Breast epithelium (tissue), 4 donors: ENCODE measurements at places on chromosomes 4 and X.

DNA sequence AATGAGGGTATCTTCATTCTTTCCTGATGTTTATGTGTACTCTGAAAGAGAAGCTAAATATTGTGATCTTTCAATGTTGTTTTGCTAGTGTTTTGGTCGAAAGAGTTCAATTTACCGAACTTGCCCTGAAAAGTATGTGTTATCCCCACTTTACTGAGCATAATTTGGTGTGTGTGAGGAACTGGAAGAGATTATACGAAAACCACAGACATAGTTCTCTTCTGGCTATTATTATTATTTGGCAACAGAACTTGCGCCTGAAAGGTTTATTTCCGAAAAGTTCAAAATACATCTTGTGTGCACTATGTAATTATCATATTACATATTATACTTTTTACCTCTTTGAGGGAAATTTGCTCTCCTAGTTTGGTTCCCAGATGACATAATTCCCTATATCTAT lies 232.5 kb upstream of the INTU start:
- DNase-seq = no peak
- no peaks in the 10 kb centered on the region for H3K4me1 ChIP-seq
- no peaks in the 10 kb centered on the region for H3K27me3 ChIP-seq
- no peak overlapping the region for H3K27ac ChIP-seq

- H3K27me3 ChIP-seq = no peaks in the 10 kb centered on the region
- H3K27ac ChIP-seq = no peak overlapping the region
These were observed 1495.5 kb downstream of the PCDH18 start for GRCh38 chr4:136036744-136037143.

GRCh38 chr4:153166716-153167501 lies 37.3 kb upstream of the TRIM2 start:
- no peaks in the 10 kb centered on the region for H3K27me3 ChIP-seq
- DNase-seq = no peak
- peak overlapping the region; percentile 6 for H3K4me3 ChIP-seq
- no peaks in the 10 kb centered on the region for H3K36me3 ChIP-seq

DNA sequence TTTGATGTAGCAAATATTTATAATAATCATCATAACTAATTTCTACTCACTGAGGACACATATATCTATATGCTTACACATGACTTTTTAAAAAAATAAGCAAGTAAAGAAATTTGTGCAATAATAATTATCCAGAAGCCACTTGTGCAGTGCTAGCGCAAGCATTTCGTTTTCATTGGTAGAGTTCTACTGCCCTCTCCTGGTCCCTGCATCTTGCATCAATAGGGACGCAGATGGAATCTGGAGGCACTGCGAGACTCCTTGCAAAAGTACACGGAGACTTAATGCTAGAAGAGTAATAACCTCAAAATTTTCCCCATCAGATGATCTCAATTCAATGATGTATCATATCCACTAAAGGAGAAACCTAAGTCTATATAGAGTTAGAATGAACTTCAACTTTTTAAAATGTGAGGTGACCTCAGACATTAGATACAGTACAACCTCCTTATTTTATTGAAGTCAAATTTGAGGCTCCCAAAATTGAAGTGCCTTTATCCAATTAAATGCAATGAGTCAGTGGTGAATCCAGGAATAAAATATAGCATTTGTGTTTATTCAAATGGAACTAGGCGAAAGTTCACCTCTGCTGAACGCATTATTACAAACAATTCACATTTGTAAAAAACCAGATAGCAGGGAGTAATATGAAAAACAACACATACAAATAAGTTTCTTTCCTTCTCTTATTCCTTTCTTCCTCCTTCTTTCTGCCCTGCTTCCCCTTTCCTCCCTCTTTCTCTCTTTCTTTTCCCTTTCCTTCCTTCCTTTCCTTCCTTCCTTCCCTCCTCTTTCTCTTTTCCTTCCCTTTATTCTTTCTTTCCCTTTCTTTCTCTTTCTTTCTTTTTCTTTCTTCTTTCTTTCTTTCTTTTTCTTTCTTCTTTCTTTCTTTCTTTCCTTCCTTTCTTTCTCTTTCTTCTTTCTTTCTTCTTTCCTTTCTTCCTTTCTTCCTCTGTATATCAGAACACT lies 450.0 kb downstream of the ANKRD50 start:
- no peaks in the 10 kb centered on the region for H3K27me3 ChIP-seq
- no peak overlapping the region for H3K4me3 ChIP-seq
- H3K27ac ChIP-seq = no peak overlapping the region
- no peaks in the 10 kb centered on the region for H3K36me3 ChIP-seq
- DNase-seq = peak; percentile 50
- no peaks in the 10 kb centered on the region for H3K4me1 ChIP-seq

DNA sequence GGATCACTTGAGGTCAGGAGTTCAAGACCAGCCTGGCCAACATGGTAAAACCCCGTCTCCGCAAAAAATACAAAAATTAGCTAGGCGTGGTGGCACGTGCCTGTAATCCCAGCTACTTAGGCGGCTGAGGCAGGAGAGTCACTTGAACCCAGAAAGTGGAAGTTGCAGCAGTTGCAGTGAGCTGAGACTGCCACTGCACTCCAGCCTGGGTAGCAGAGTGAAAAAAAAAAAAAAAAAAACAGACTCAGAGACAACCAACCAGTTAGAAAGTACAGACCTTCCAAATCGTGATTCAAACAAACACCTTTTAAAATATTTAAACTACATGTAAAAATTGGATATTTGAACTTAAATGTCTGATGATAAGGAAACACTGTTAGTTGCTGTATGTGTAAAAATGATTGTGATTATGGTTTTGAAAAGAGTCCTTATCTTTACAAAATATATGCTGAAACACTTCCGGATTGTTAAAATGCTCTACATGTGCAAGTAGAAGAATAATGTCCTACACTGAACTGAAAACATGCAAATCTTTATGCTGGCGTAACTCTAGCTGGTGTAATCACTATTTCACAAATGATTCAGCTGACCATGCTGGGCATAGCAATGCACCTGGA lies 37.8 kb downstream of the SH3KBP1 start:
- DNase-seq = no peak
- no peak overlapping the region for H3K27ac ChIP-seq
- H3K27me3 ChIP-seq = peaks cover 14% of the 10 kb centered on the region
- H3K36me3 ChIP-seq = no peaks in the 10 kb centered on the region
- no peak overlapping the region for H3K4me3 ChIP-seq

DNA sequence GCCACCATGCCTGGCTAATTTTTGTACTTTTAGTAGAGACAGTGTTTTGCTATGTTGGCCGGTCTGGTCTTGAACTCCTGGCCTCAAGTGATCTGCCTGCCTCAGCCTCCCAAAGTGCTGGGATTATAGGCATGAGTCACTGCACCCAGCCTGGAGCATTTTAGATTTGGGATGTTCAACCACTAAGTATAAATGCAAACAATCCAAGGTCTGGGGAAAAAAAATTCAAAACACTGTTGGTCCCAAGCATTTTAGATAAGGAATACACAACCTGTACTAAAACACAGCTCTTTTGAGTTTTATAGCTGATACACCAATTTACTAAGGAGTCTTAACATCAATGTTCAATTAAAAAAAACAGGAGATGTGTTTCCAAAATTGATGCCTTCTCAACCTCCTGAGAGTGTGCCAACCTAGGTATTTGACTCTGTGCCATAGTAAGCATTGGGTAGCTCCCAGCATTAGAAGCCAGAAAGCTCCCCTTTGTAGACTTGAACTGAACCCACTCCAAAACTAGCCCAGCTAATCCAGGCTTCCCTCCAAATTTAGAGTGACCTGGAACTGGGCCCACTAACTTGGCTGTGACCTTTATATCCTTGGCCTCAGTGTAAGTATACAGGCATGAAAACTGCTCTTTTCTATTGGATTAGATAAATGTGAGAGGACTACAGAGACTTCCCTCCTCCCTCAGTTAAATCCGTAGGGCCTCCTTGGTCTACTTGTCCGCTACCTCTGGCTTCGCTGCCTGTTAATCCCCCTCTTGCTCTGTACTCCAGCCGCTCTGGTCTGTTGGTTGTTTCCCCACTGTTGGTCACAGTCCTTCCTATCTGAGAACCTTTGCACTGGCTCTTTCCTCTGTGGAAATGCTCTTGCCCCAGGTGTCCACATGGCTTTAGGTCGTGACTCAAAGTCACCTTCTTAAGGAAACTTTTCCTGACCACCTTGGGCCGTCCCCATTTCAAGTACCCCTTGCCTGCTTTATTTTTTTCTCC lies 77.6 kb downstream of the CCKAR start:
- peak overlapping the region; percentile 27 for H3K27ac ChIP-seq
- no peaks in the 10 kb centered on the region for H3K4me1 ChIP-seq
- H3K36me3 ChIP-seq = no peaks in the 10 kb centered on the region
- H3K4me3 ChIP-seq = no peak overlapping the region
- no peaks in the 10 kb centered on the region for H3K27me3 ChIP-seq

DNA sequence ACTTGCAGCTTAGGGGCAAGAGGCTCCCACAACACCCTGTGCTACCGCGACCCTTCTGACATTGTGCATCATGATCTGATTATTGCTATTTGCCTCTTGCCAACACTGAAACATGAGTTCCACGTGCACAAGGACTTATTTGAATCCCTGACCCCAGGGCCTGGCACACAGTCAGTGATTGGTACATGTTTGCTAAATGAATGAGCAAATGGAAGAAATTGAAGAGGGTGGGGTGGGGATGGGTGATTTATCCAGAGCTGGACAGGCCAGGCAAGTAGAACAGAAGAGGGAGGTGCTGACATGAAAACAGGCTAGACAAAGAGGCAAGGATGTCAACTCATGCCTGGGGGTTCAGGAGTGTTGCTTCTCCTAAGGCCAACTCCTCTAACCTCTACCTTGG lies 24.9 kb upstream of the RPL39 start:
- H3K27ac ChIP-seq = no peak overlapping the region
- H3K4me3 ChIP-seq = no peak overlapping the region
- no peaks in the 10 kb centered on the region for H3K4me1 ChIP-seq
- no peaks in the 10 kb centered on the region for H3K36me3 ChIP-seq
- DNase-seq = no peak

- no peak overlapping the region for H3K27ac ChIP-seq
- no peak for DNase-seq
- H3K36me3 ChIP-seq = no peaks in the 10 kb centered on the region
- H3K4me1 ChIP-seq = no peaks in the 10 kb centered on the region
- H3K27me3 ChIP-seq = peaks cover 23% of the 10 kb centered on the region
- no peak overlapping the region for H3K4me3 ChIP-seq
These were observed 1.4 kb upstream of the PRPS1 start for GRCh38 chrX:107626916-107627315.

GRCh38 chr4:46505131-46505530 lies 115.2 kb upstream of the GABRA2 start:
- H3K27me3 ChIP-seq = no peaks in the 10 kb centered on the region
- no peak overlapping the region for H3K4me3 ChIP-seq
- H3K4me1 ChIP-seq = no peaks in the 10 kb centered on the region
- no peak overlapping the region for H3K27ac ChIP-seq
- H3K36me3 ChIP-seq = no peaks in the 10 kb centered on the region

GRCh38 chr4:185470501-185471195 lies 885 bp downstream of the CCDC110 start:
- peak; percentile 72 for DNase-seq
- H3K4me1 ChIP-seq = no peaks in the 10 kb centered on the region
- H3K36me3 ChIP-seq = no peaks in the 10 kb centered on the region
- no peaks in the 10 kb centered on the region for H3K27me3 ChIP-seq
- peak overlapping the region; percentile 96 for H3K4me3 ChIP-seq

DNA sequence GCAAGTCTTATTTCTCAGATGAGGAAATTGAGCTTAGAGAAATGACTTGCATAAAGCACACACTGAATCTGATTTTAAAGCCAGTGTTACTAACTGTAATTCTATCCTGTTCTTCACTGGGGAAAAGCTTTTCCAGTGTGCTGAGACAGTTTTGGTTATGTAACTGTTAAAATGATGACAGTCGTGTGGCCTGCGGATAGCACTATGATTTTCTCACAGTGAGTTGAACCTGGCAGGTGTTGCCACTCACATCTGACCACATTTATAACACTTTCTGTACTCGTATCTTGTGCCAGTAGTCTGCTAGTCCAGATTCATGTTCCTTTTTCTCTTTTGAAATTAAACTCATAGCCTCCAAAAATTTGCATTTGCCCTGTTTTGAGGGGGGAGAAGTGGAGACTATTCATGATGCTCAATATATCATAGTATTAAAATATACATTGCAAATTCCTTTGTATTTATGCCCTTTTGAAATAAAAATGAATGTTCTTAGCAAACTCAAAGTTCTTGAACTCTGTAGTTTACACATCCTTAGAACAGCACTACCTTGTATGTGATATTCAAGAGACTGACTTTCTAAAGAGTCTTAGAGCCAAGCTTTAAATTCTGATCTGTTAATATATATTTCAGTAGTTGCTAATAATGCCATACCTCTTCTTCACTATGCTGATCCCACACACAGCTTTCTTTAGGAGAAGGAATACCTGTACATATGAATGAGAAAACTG lies 132.3 kb downstream of the PDLIM5 start:
- H3K27ac ChIP-seq = no peak overlapping the region
- H3K4me1 ChIP-seq = no peaks in the 10 kb centered on the region
- no peak for DNase-seq
- H3K27me3 ChIP-seq = no peaks in the 10 kb centered on the region

- H3K36me3 ChIP-seq = no peaks in the 10 kb centered on the region
- H3K4me1 ChIP-seq = no peaks in the 10 kb centered on the region
- H3K27ac ChIP-seq = no peak overlapping the region
- no peak overlapping the region for H3K4me3 ChIP-seq
- DNase-seq = no peak
- H3K27me3 ChIP-seq = no peaks in the 10 kb centered on the region
These were observed 205.9 kb downstream of the AASDH start for GRCh38 chr4:56181140-56181953.

- H3K27me3 ChIP-seq = no peaks in the 10 kb centered on the region
- no peak overlapping the region for H3K27ac ChIP-seq
- DNase-seq = no peak
- no peaks in the 10 kb centered on the region for H3K4me1 ChIP-seq
- H3K36me3 ChIP-seq = no peaks in the 10 kb centered on the region
These were observed 278.7 kb downstream of the RCHY1 start for GRCh38 chr4:75235359-75235951.

GRCh38 chr4:45803994-45804393 lies 319.9 kb downstream of the GABRG1 start:
- no peaks in the 10 kb centered on the region for H3K4me1 ChIP-seq
- H3K4me3 ChIP-seq = no peak overlapping the region
- no peaks in the 10 kb centered on the region for H3K36me3 ChIP-seq
- no peaks in the 10 kb centered on the region for H3K27me3 ChIP-seq

DNA sequence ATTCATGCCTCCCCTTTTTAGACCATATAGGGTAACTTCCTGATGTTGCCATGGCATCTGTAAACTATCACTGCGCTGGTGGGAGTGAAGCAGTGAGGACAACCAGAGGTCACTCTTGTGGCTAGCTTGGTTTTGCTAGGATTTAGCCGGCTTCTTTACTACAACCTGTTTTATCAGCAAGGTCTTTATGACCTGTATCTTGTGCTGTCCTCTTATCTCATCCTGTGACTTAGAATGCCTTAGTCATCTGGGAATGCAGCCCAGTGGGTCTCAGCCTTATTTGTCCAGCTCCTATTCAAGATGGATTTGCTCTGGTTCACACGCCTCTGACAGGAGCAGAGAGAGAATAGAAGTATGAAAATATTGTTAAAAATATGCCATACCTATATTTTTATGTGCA lies 355.7 kb downstream of the ADGRL3 start:
- H3K27ac ChIP-seq = no peak overlapping the region
- no peak for DNase-seq
